ENCODE measurements at places on chromosomes 12 and 14.

DNA sequence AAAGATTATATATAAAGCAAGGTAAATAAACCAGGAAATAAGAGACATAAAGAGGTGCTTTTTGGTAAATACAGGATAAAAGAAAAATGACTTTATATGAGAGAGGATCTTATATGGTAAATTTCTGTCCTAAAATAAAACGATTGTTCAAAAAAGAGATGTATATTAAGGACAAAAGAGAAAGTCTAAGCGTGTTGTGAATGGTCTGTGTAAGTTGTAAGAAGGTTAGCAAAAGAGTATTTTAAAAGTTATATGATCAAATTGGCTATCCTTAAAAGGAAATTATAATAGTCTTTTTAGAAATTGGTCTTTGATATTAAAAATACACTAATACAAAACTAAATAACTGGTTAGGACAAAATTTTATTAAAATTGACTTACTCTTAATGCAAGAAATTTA, 14.1 kb upstream of the ACSM4 start:
- DNase-seq: peak; percentile 19

GRCh38 chr12:1927051-1927680, 8.7 kb upstream of the CACNA2D4 start:
- no peak for DNase-seq

- DNase-seq: peak; percentile 52
Measured at GRCh38 chr14:20679907-20680306, 4.5 kb upstream of the RNASE4 start.

- DNase-seq: no peak
Measured at GRCh38 chr12:63822352-63822751, 22.1 kb upstream of the SRGAP1 start.

- DNase-seq: peak; percentile 84
Measured at GRCh38 chr12:55927588-55928502, at the start of gene PYM1. Gene PYM1 (minus strand): TSS chr12:55927894. CDS start chr12:55927761, 133 bp downstream.

DNA sequence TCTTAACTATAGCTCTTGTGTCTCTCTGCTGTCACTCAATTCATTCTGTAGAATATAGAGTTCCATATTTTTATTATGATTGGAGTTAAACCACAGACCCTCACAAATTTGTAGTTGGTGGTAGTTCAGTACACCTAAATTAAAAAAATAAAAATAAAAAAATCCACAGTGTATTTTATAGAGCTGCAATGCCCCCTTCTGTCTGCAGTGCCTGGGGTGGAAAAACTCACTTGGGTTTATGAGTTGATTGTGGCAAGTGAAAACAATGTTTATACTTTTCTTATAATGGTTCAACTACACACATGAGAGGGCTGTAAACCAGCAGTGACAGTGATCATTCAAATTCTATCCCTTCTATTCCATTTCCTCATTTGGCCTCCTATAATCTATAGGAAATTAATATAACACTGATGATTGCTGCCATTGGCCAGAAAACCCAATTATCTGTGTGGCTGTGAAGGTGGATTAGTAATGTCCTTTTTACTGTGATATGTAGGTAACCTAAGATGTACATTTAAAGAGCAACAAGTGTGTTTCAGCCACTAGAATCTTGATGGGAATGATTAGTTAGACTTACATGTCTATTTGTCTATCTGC, 166.9 kb upstream of the LRIG3 start:
- DNase-seq: no peak

- no peak for DNase-seq
Measured at GRCh38 chr12:2834581-2835491, at the start of gene NRIP2. Gene NRIP2 (minus strand): TSS chr12:2835035. CDS start chr12:2834983, 52 bp downstream.

- no peak for DNase-seq
Measured at GRCh38 chr12:60021235-60021634, 425.4 kb downstream of the SLC16A7 start.

DNA sequence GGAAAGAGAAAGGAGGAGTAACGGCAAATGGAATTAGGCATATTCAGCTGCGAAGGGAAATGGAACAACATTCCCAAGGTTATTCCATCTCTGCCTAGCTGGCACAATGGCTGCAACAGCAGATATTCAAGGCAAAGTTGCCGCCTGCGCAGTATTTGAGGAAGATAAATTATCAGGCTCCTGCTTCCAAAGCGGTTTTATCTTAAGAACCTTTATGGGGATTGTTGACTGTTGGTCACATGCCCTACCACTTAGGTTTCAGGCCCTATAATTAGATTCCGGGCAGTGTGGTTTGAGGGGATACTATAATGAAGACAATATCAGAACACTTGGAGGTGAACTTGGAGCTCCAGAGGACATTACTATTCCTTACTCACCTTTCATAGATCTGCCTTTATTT, 99.7 kb downstream of the FGD4 start:
- DNase-seq: no peak

DNA sequence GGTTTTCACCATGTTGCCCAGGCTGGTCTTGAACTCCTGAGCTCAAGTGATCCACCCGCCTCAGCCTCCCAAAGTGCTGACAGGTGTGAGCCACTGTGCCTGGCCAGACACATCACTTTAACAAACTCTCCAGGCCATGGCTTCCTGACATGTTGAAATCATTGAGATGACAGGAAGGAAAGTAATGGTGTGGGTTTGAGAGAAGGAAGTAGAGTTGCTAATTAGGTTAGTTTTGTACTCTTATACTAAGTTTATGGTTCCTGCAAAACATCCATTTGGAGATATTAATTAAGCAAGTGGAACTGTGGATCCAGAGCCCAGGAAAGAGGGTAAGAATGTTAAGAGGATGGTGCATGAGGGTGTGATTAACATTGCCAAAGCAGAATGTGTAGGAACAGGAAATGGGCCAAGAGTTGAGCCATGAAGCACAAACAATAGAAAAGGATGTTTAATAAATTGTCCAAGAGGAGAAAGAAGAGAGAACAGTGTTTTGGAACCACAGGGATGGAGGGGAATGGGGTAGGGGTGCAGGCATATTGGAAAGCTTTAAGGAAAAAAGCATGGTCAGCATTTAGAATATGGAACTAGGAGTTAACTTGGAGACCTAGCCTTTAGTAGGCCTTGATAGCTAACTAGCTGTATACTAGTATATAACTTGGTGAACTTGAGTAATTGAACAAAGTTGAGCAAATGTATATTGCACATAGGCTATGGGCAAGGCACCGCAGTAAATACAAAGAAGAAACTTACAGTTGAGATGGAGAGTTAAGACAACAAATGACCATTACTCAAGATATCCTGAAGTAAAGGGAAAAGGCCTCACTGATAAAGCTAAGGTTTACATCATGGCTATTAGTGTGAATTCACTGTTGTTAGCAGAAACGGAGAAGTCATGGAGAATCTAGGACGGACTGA, 91.3 kb upstream of the DNM1L start:
- peak; percentile 87 for DNase-seq

All from KBM-7 (cell line).